ENCODE measurements at places on chromosomes 1 and 21.
A peak's percentile ranks its signal among the peaks of the same experiment; 100 is the strongest.

GRCh38 chr1:39926343-39926793 is 24.7 kb upstream of the MYCL start:
- DNase-seq, result no peak

- DNase-seq, result no peak
Measured at GRCh38 chr1:66058558-66058957, 265.9 kb downstream of the PDE4B start.

DNA sequence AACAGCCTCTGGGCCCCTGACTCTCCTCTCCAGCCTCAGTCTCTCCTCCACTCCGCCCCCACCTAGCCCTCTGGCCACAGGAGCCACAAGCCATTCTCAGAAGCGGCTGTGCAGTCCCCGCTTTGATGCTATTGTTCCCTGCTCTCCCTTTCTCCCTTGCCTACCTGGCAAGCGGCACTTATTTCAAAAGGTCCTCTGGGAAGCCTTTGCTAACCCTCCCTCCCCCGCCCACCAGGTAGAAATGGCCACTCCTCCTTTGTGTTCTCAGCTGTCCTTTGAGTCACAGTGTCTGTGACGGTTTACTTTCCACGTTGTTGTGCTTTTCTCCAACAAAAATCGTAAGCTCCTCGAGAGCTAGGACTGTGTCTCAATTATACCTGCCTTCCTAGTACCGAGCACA is 338.4 kb upstream of the PROX1 start:
- no peak for DNase-seq

GRCh38 chr1:230464671-230465070 is 38.5 kb upstream of the PGBD5 start:
- DNase-seq, result no peak

GRCh38 chr1:157878059-157878458 is 36.5 kb upstream of the CD5L start:
- peak; percentile 68 for DNase-seq

DNA sequence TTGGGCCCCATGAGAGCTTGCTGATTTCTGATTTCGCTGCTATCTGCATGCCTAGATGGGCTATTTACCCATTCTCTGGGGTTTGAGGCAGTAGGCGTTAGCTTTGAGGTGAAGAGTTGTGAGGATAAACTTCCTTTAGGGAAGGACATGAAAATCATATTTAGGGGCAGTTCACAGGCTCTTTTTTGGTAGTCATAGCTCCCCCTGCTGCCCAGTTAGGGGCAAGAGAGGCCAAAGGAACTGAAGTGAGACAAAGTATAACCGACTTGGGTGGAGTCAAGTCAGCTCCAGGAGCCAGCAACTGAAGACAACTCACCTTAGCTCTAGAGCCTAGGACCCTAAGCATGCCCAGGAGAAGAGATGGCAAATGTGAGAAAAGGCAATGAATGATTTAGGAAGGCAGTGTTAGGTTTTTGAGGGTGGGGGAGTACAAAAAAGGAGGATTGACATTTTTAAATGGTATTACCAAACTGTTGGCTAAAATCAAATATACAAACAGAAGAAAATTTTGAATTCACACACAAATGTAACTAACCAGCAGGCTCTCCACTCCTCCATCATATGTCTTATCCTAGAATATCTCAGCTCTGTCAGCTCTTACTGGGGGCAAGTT is 625.2 kb downstream of the LMO4 start:
- peak; percentile 56 for DNase-seq

DNA sequence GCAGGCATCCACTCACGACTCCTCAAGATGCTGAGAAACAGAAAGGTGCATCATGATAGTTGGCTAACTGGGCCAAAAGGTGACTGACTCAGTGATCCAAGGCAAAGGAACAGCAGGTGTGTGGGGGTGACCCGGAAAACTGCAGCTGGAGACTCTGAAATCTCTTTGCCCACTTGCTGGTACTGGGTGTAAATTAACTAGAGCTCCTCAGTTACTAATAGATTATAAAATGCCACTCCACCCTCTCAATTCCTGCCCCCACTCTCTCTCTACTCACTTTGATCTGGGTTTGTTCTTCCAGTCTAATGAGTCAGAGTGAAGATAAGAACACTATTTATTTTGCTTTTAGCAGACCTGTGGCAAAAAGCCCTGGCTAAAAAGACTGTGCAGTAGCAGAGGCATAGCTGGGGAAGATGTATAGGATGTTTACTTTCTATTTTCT is 7.2 kb upstream of the PIGC start:
- DNase-seq, result no peak

DNA sequence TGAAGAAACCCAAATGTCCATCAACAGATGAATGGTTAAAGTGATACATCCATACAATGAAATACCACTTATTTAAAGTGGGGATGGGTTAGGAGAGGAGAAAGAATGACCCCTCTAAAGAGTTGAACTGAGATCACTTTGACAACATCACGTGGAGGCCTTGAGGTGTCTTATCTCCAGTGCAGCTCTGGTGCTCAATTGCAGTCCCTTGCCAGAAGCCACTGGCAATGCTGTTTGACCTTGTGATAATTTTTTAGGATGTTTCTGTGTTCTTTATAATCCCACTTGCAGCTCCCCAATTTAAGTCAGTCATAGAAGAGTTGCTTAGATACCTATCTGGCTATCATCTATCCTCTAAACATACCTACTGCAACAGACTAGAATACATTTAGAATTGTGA is 167.6 kb downstream of the ZNF648 start:
- no peak for DNase-seq

DNA sequence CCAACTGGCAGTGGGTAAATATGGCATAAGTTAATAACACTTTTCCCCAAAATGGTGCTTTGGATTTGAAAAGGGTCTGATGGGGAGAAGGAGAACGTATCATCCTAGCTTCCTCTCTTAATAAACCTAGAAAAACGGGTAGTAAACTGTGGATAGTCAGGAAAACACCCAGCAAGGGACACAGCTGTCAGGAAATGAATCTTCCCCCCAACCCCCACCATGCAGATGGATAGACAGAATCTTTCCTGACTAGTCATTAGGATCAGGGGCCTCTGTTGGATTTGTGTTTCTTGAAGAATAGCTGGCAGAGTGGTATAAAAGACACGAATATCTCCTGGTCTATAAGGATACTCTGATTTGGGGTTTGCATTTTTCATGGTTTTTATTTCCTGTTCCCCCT is 22.5 kb upstream of the LAX1 start:
- DNase-seq, result no peak

DNA sequence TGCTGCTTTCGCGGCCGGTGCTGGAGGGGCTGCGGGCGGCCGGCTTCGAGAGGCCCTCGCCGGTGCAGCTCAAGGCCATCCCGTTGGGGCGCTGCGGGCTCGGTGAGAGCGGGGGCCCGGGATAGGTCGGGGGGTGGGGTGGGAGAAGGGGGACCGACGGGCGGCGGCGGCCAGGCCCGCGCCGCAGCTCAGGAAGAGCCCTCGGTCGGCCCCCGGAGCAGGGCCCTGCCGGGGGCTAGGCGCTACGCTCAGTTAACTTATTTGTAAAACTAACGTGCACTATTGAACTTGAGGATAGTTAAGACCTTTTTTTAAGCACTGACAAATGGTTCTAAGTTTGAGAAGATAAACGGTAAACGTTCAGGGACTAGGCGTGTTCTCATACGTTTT is 418 bp downstream of the DDX20 start:
- DNase-seq, result no peak

- no peak for DNase-seq
Measured at GRCh38 chr1:41390573-41390972, 29.3 kb downstream of the FOXO6 start.

DNA sequence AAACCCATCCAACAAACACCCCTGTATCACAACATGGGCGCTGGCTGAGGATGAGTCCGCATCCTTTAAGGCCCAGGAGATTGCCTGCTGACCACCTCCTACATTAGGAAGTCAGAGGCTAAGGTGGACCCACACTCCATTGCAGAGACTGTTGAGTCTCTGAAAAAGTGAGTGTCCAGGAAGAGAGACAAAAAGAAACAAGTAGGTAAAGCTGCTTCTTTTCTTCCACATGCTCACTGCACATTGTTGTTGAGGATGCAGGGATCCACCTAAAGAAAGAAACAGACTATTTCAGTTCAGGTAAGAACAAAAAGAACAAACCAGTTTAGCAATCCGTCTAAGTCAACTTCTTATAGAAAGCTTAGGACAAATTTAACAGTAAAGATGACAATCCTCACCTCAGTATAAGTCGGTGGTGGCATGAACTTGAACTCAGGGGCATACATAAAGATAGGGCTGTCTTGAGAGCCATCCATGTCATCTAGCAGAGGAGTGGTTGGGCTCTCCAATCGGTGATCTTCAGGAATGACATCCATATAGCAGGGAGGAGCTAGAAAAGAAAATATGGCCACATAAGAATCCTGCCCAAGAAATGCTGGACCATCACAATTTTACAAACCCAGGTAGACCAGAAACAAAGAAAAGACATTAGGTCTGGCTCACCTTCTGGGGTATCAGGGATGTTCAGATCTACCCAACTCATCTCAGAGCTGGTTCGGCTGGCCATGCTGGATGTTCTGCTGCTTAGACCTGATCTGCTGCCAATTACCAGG is 2.6 kb downstream of the TXNIP start:
- no peak for DNase-seq

GRCh38 chr1:171636141-171636540 is 14.1 kb downstream of the MYOCOS start:
- no peak for DNase-seq

DNA sequence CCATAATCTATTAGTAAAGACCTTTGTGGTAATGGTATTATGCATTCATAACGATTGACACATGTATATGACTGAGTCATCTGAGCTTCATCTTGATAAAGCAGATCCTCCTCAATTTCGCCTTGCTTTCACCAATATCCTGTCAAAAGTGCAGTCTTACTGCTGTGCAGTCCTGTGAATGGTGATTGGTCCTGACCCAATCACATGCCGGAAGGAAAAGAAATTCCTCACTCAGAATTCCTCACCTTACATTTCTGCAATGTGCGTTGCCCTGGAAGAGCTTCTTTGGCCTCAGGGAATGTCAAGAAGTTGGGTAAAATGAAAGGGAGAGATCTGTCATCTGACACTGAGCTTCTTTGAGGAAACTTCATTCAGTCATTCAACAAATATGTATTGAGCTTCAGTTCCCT is 121.0 kb upstream of the TSPAN2 start:
- no peak for DNase-seq

DNA sequence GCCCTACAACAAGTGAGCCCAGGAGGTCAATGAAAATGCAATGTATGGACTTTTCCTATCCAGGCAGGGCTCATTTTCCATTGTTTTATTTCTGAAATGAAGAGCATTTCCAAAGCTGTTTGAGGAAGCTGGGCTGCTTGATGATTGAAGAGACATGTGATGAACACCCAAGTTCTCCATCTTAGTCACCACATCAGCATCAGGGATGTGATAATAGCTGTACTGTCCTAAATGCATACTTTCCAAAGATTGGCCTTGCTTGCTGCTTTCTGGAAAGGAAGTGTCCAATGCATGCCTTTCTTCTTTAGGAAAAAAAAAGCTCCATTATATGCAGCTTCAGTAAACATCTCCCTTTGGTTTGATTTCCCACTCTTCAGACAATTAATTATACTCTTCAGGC is 425.9 kb upstream of the RUNX1 start:
- no peak for DNase-seq

DNA sequence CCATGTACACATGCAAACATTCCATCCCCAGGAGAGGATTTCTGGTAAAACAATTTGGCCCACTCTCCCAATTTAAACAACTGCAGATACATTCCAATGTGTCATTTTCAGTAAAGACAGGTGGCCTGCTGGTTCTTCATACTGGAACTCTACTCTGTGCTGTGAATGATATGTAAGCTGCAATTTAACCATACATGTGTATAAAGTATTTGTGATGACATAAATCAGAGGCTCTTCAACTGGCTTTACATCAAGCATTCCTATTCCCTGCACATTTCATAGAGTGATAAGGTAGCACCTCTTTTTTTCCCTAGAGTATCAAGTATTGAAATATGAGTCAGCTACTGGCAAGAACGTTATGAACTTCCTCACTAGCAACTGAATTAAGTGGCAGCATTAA is 649.5 kb upstream of the ADGRL2 start:
- no peak for DNase-seq

- no peak for DNase-seq
Measured at GRCh38 chr1:244047621-244048255, 3.3 kb upstream of the ZBTB18 start.

GRCh38 chr1:33469691-33470090 is 2.8 kb upstream of the ZSCAN20 start:
- DNase-seq, result no peak

GRCh38 chr1:214676747-214677146 is 73.8 kb downstream of the CENPF start:
- DNase-seq, result no peak

DNA sequence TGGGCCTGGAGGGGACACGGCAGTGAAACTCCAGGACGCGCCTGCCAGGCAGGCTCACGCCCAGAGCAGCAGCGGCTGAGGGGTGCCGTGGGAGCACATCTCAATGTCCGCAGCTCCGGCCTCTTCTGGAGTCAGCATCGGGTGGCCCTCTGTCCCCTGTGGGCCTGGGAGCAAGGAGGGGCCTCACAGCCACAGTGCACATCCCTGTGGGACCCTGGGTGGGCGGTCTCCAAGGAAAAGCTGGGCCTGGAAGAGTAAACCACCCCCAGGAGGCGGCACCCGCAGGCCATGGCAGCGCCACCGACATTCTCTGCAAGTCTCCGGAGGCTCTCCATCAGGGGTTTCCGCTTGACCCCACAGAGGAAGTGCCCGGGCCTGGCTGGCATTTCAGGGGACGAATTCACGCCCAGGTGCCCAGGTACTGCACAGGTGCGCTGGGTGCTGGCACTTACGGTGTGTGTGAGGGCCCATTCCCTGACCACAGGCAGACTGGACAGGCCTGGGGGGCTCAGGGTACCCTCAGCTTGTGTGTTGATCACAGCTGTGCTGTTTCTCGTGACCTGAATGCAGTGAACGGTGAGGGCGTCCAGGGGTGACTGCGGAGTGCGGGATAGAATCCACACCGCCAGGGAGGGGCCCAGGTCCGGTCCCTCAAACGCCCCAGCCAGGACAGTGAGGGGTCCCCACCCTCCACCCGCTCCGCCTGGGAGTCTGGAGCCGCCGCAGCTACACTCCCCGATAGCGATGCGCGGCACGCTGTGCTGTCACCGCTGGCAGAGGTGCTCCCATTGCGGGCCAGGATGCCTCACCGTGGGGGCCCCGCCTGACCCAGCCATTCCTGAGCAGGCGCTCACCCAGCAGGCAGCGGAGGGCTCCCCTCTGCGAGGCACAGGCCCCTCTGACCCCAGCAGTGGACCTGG is 16.6 kb upstream of the RNF223 start:
- no peak for DNase-seq

- no peak for DNase-seq
Measured at GRCh38 chr1:221633841-221634409, 108.0 kb downstream of the DUSP10 start.

GRCh38 chr1:83996621-83997020 is 2.3 kb downstream of the TTLL7 start:
- DNase-seq, result no peak
